ENCODE measurements at places on chromosomes 16 and 17.

DNA sequence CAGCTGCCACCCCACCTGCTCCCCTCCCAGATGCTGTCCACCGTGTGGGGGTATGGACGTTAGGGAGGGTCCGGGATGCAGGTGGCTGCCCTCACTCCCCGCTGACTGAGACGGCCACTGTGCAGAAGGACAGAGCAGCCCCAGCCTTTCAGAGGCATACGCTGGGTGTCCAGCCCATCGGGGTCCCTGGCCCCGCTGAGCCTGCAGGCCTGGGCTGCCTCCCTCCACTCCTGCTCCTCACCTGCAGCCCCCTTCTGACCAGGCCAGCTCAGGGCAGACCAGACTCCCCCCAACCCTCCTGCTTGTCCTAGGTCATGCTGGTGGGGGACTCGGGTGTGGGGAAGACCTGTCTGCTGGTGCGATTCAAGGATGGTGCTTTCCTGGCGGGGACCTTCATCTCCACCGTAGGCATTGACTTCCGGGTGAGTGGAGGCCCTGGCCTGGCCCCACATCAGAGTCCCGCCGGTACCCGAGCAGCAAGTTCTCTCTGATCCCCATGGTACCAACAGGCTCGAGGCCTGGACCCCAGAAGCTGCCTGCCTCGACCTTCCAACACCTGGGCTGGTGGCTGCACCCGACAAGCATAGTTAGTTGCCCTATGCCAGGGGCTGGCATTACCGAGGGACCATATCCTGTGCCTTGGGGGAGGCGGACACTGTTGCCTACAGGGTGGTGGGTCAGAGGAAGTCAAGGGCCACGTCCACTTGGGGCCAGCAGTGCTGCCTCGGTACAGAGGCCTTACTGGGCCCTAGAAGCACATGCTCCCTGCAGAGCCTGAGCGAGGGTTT is 1.4 kb downstream of the RAB26 start:
- DNase-seq: no peak

GRCh38 chr17:73743518-73744201 is 99.4 kb upstream of the SDK2 start:
- no peak for DNase-seq

GRCh38 chr16:11262915-11263314 is 6.2 kb downstream of the TNP2 start:
- no peak for DNase-seq

DNA sequence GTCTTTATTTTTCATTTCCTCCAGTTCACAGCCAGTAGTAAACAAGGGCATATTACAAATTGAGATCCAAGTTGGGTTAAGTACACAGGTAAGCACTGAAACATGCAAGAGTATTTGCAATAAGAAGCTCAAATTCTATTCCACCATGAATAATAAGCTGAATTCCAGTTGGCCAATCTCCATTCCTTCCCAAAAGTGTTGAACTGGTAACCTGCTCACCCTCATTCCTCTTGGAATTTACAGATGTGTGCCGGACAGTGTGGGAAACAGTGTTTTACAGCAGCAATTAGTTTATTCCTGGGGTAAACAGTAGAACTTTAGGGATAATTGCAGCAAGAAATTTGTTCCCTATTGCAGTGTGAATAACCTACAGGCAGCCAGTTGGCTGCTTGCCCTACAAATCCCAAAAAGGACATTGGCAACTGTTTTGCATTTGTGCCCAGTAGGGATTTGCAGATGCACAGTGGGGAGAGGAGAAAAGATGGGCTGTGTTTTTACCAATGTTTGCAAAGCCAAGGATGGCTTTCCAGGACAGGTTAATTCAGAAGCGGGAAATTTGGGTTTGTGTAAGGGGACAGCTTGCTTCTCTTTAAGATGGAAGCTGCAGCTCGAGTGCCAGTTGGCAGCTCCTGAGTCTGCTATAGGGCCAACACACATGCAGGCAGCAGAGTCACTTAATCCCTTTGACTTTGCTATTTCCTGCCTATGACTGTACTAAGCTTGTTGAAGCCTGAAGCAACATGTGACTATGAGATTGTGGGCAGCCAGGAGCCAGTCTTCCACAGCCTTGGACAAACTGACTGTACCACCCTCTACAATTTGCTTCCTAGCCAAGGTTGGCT is 318.9 kb downstream of the MAP2K6 start:
- no peak for DNase-seq

DNA sequence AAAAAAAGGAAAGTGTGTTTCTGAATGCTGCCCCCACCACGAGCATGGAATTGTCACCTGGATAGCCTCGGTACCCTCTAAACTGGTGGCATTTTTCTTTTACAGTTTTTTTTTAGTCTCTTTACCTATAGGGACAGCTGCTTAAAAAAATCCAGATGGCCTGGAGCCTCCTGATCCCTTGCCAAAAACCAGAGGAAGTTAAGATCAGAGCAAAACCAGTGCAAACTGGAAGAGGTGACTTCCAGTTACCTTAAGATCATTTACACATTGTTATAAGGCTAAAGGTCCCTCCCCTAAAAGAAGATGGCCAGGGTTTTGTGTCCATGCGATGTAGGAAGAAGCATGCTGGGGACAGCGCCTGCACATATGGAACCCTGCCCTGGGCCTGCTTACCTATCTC is 3.5 kb downstream of the MEFV start:
- no peak for DNase-seq

DNA sequence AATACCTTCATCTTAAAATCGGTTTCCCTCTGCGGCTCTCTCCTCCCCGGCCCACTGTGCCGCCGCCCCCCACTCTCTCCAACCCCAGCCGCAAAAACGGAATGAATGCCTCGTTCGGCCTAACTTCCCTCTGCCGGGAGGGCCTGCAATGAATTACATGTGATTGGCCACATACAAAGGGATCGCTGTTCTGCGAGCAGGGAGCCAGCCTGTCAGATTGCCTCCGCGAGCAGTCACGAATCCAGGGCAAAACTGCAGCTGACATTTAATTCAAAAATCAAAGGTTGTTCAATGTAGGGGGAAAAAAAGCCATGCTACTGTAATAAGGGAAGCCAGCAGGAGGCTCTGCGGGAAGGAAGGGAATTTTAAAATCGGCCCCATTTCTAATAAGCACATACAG is 84.9 kb downstream of the TBC1D16 start:
- DNase-seq: no peak

DNA sequence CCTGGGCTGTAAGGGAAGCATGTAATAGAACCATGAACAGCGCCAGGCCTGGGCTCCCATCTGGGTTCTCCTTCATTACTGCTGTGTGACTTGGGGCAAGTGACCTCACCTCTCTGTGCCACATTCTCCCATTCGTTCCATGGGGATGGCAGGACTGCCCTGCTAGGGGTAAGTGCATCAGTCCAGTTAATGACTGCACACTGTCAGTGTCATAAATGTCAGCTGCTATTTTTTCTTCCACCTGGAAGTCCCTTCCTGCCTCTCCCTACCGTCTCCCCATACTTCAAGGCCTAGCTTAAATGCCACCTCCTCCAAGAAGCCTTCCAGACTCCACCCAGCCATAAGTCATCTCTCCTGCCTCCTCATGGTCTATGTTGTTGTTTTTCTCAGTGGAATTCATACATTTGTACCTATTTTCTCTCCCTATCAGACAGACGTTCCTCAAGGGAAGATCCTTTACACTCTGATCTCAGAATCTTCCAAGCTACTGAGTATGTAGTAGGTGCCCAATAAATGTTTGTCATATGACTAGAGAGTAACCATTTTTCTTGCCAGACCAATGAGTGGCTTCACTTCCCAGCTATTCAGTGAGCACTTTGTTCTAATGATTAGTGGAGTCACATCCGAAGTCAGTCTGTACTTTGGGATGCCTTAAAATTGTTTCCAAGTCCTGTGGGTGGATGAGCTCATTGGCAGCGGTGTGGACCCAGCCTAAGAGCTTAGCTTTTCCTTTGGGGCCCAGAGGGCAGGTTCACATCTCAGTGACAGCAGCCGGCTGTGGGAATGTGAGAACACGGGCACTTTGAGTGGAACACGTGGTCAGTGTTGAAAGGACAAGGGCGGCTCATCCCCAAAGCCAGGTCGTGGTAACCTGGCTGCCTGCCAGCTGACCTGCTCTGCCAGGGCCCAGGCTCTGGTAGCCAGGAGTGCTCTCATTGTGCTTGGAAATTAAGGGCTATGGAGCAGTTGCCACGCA is 147.5 kb upstream of the GSE1 start:
- no peak for DNase-seq

DNA sequence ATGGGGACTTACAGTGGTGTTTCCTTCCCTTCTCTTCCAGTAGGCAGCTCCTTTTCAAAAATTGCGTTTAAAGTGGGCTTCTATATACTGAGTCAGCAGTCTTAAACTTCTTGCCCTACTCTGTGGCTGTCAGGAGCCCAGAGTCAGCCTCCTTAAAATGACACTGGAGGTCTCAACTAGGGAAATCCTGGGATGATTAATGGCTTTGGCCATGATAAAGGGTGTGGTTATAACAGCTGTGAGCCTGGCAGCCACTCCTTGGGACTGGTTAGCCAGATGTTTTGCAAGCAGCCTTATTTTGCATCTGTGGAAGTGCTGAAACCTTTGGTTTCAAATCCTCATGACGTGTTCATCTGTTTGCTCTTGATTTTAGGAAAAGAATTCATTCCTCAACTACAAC is 25.0 kb downstream of the TAC4 start:
- DNase-seq: no peak

DNA sequence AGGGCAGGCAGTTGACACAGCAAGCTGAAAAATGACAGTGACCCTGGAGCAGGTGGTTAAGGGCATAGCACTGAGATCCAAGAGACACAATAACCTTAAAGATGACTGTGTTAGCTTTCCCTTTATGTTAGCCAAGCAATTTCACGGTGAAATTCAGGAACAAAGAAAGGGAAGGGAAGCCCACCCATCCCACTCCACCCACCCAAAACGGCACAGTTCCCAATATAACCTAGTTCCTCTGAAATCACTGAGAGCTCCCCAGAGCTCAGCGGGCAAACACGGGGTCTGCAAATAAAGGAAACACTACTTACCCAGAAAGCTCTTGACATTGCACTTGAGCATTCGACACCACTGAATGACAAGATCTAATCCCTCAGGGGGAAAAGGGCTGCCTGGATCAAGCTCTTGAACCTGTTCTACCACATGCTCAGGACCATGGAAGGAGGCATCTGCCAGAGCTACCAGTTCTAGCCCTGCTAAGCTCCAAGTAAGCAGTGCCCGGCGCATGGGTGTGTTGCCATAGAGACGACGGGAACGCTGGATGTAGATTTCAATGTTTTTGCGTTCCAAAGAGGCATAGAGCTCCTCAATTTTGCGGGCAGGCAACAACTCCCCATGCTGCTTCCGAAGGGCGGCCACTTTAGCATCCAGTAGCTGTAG is 10.6 kb downstream of the BLTP2 start:
- DNase-seq: no peak

Measured in NCI-H1436 treated with DMSO at 0.1 percent for 48 hours (cell line).